Occipital lobe (tissue), 3 donors: ENCODE measurements at places on chromosomes 1 and 21.

DNA sequence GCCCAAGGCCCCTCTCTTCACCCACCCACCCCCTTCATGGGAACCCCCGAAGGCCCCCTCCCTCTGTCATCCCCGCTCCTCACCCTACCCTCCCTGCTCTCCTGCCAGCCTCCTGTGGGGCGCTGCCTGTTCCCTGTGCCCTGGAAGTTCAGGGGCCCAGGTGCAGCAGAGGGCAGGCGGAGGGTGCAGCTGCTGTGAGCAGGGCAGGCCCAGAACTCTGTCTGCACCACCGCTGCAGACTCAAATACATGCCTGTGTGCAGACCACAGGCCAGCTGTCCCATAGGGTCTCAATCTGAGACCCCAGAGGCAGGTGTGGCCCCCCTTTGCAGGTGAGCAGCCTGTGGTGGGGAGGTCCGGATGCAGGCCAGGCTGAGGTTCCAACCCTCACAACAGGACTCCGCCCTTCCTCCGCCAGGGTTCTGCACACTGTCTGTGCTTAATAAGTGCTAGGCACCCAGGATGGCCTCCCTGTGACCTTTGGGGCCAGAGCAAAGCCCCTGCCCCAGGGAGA, 62.5 kb downstream of the WNT9A start:
- no peak for DNase-seq

DNA sequence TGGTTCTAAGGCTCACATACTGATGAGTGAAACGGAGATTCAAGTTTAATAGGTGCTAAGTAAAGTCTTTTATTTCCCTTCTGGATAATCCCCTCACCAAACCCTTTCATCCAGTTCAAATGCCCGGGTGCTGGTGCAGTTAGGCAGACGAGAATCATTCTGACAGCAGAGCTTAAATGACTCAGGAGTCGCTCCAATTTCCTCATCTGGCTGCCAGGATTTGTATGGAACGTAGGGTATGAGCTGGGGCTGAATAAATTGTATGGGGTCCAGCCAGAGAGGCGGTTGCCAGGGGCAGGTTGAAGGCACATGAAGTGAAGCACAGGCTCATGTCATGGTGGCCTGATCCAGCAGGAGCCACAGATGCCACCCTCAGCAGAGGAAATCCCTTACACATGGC, 76.0 kb downstream of the PAPPA2 start:
- DNase-seq: no peak

- DNase-seq: no peak
Measured at GRCh38 chr1:47930210-47930840, 66.9 kb downstream of the TRABD2B start.

GRCh38 chr1:203116091-203116820, 11.3 kb upstream of the ADORA1 start:
- no peak for DNase-seq

GRCh38 chr1:92748138-92748537, 36.8 kb downstream of the EVI5 start:
- no peak for DNase-seq

DNA sequence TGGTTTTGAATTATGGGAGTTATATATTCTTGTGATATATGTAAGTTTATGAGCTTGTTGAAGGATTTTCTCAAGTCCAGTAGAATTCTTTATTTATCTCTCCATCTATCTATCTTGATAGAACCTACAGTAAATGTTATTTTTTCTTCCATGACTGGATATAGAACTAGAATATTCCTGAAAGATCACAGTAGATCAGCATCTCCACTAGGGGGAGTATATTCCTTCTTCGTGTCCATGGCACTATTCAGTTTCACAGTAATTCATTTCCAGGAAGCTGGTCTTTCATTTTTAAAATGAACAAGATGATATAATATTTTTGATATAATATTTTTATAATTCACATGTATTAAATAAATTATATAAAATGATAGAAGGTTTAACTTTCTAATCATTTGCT, 18.8 kb downstream of the TMPRSS15 start:
- DNase-seq: no peak

DNA sequence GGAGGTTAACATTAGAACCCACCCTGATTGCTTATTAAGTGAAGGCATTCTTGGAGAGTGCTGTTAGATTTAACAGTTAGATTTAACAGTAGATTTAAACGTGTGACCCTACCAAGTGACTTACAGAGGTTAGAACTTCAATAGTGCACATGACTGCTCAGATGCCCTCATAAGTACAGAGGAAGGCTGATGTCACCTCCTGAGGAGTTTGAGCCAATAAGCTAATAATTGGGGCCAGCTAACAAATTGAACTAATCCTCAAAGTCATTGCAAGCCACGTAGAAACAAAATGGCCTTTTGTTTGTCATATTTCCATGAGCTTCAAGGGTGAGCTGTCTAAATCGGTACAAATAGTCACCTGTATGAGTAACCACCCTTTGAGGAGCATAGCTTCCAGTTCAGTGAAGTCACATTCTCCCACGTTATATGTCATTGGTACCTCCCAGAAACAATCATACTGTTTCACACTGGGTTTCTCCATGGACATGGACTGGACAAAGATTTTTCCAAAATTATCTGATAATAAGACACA, 11.7 kb downstream of the AVPR1B start:
- DNase-seq: no peak

DNA sequence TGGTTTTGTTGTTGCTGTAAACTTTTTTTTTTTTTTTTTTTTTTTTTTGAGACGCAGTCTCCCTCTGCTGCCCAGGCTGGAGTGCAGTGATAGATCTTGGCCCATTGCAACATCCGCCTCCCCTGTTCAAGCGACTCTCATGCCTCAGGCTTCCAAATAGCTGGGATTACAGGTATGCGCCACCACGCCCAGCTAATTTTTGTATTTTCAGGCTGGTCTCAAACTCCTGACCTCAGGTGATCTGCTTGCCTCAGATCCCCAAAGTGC, 78.9 kb upstream of the SLC45A1 start:
- DNase-seq: no peak

DNA sequence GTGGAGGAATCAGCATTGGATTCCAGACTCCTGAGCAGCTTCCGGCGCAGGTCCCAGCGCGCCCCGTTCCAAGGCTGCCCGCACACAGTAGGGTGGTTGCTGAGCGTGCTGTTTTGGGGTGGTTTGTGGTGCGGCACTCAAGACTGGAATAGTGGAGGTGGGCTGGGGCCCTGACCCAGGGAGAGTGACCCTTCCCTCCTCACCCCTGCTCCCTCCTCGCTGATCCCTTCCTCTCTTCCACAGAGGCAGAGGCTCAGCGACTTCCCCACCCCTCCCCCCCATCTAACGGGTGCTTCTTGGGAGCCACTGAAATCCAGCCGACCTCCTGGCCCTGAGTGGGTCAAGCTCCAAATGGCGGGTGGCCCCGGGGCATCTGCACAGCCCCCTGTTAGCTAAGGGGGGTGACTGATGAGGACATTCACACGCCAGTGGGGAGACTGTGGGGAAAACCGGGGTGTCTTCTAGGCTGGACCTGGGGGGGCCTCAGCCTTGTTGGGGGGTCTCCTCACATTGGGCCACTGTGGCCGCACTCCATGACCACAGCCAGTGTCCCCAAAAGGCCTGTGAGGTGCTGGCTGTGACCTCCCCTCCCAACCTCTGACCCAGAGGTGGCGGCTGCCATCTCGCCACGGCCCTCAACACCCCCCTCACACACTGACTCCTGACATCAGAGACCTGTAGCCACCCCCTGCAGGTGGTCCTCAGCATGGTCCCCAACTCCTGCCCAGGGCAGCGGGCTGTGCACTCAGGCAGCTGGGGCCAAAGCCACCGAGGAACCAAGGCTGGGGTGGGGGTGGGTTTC, 3.9 kb upstream of the HES4 start:
- no peak for DNase-seq

DNA sequence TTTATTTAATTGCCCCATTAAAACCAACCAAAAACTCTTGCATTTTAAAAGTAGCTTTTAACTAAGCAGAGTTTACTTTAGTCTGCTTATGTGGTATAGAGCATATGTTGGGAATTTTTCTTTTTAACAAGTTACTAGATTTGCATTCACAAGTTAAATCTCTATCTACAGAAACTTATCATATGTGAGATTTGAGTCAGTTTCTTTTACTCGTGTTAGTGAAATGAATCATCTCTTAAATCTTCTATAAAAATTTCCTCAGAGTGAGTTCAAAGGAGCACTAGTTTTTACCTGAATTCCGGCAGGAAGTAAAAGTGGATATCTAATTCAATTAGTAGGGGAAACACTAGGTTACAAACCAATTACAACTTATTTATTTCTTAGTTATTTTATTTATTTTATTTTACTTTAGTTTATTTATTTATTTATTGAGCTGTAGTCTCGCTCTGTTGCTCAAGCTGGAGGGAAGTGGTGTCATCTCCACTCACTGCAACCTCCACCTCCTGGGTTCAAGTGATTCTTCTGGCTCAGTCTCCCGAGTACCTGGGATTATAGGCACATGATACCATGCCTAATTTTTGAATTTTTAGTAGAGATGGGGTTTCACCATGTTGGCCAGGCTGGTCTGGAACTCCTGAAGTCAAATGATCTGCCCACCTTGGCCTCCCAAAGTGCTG, 1609.6 kb upstream of the B3GALT2 start:
- no peak for DNase-seq

DNA sequence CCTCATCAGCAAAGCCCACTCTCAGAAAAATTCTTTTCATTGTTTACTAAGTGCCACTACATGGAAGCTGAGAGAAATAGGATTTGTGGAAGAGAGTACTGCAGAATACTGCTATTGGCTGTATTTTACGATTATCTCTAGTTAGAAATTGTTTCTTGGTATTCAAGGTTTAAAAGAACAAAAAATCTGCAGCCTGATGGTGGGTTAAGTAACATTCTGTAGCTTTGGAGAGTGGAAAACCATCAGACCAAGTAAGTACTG, 27.3 kb downstream of the PTTG1IP start:
- DNase-seq: no peak

DNA sequence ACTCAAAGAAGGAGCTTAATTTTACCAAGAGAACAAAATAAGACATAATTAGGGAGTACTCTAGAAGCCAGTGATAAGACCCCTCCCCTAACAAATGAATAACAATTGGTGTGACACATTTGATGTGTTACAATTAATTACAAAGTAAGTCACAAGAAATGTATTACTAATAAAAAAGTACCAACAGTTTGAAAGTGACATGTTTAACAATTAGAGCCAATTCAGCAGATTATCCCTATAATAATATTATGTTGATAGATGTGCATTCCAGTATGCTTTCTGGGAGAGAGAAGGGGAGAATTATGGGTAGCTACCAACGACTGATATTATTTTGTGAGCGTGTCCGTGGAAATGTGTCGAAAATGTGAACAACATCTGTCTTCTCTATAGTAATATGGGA, 19.1 kb downstream of the CTSK start:
- DNase-seq: no peak

- no peak for DNase-seq
Measured at GRCh38 chr1:53395671-53396215, 63.5 kb upstream of the DMRTB1 start.

DNA sequence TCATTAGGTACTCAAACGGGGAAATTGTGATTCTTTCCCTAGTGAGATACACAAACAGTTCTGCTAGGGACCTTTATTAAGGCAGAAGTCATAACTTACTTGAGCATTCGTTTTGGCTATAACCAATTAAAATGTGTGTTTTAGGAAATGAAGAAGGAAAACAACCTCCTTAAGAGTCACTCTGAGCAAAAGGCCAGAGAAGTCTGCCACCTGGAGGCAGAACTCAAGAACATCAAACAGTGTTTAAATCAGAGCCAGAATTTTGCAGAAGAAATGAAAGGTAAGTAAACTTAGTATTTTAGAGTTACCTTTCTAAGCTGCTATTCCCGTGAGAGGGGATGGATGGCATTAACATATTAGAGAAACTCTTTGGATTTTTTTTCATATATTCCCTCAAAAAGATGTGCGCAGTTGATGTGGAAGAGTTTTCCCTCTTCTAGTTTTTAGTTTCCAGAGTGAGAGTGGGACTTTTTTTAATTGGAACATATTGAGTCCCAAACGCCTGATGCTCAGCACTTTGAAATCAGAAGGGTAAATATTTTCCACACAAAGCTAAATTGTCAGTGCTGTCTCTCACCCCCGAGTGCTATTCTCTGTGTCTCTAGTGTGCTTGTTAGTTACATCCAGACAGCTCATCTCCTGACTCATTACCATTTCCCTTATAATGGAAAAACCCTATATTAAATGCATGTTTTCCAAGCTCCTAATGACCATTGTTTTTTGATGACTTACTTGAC, 34.9 kb downstream of the CENPF start:
- no peak for DNase-seq

DNA sequence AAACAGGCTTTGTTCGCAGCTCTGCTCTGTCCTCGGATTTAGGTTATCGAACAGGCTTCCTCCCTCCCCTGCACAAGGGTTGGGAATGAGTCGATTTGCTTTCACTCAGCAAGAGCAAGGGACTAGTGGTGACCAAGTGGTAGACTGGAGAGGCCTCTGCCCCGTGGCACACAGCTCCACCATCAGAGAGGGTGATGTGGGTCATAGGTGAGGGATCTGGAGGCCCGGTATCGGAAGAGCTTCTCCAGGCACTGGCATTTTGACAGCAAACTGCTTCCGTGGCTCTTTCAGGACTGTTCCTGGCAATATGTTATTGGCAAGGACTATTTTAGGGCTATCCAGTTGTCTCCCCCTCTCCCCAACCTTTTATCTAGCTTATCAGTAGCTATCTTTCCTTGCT, 3.1 kb upstream of the ELF3 start:
- no peak for DNase-seq

- DNase-seq: no peak
Measured at GRCh38 chr21:28655471-28655870, 337.2 kb downstream of the LTN1 start.

GRCh38 chr1:25774206-25774803, 25.7 kb upstream of the SELENON start:
- no peak for DNase-seq

GRCh38 chr1:13706046-13706445, 6.1 kb downstream of the PRDM2 start:
- DNase-seq: no peak

- DNase-seq: no peak
Measured at GRCh38 chr1:65431111-65431705, 10.7 kb downstream of the LEPR start.

- no peak for DNase-seq
Measured at GRCh38 chr1:27650539-27651175, 15.7 kb upstream of the FGR start.
